ENCODE measurements at places on chromosomes 3 and 15.

- H3K4me3 ChIP-seq: no peak overlapping the region
- H3K27me3 ChIP-seq: no peaks in the 10 kb centered on the region
- H3K4me1 ChIP-seq: no peaks in the 10 kb centered on the region
Observed at GRCh38 chr3:17339132-17339575, 403.3 kb downstream of the TBC1D5 start.

DNA sequence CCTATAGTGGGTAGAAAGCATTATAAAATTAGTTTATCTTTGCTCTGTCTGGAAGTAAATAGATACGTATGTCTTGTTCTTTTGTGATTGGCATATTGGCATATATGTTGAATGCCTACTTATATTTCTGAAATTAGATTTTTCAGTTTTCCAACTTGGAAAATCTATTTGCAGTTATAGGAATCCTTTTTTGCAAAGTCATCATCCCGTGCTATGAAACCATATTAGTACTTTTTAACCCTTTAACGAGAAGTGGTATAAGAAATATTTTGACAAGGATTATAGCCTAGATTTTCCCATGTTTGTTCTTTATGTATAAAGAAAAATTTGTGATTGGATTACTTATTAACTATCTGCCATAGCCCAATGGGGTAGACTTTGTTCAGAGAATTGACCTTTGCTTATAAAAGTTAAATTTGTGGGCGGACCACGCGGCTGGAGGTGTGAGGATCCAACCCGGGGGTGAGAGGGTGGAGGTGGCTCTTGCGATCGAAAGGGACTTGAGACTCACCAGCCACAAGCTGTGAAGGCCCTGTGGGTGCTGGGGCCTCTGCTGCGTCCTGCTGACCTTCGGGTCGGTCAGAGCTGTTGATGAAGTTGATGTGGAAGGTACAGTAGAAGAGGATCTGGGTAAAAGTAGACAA lies 5.9 kb downstream of the LRRC28 start:
- no peak overlapping the region for H3K27ac ChIP-seq
- no peaks in the 10 kb centered on the region for H3K36me3 ChIP-seq
- no peaks in the 10 kb centered on the region for H3K4me1 ChIP-seq
- no peak for DNase-seq
- H3K27me3 ChIP-seq: no peaks in the 10 kb centered on the region
- no peak overlapping the region for H3K4me3 ChIP-seq

GRCh38 chr3:116871905-116872304 lies 162.3 kb downstream of the TUSC7 start:
- no peaks in the 10 kb centered on the region for H3K36me3 ChIP-seq
- H3K4me3 ChIP-seq: no peak overlapping the region
- H3K4me1 ChIP-seq: no peaks in the 10 kb centered on the region
- H3K27ac ChIP-seq: no peak overlapping the region

DNA sequence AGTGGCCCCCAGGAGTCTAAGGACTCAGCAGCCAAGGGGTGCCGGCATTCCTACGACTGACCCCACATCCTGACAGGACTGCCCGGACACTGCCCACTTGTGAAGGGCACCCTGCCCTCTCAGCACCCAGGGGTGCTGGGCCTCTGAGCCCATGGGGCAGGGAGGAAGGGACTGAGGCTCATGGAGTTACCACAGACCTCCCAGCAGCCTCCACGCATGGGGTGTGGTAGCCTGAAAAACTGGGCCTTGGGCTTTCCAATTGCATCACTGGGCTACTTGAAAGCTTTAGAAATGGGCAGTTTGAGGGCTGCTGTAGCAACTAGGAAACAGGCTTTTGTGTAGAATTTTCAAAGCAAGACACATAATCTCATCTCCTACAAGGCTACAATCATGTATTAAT lies 13.2 kb downstream of the TKT start:
- H3K4me1 ChIP-seq: peaks cover 17% of the 10 kb centered on the region
- no peak for DNase-seq
- peaks cover 88% of the 10 kb centered on the region for H3K36me3 ChIP-seq
- H3K27ac ChIP-seq: peak overlapping the region; percentile 27
- H3K4me3 ChIP-seq: no peak overlapping the region
- H3K27me3 ChIP-seq: no peaks in the 10 kb centered on the region

- peak overlapping the region; percentile 95 for H3K27ac ChIP-seq
- H3K4me3 ChIP-seq: no peak overlapping the region
- no peaks in the 10 kb centered on the region for H3K27me3 ChIP-seq
- H3K36me3 ChIP-seq: no peaks in the 10 kb centered on the region
Observed at GRCh38 chr15:74403991-74404563, 29.7 kb downstream of the SEMA7A start.

DNA sequence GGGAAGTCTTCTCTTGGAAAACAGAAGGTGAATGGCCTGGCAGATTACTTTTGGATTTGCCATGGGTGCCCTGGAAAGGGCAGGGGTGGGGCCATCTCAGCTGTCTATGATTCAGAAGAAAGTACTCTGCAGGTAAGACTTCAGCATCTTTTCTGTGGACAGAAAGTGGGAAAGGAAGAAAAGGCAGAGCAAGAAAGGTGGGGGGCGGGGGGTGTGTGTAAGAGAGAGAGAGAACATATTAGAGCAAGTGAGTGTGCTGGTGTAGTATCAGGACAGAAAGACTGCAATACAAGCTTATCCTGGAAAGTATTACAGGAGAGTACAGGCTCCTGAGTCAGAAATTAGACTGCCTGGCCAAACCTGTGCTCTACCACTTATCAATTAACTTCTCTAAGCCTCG lies 5.5 kb downstream of the TAGLN3 start:
- H3K4me1 ChIP-seq: peaks cover 33% of the 10 kb centered on the region
- no peak for DNase-seq
- no peaks in the 10 kb centered on the region for H3K27me3 ChIP-seq
- H3K4me3 ChIP-seq: no peak overlapping the region

DNA sequence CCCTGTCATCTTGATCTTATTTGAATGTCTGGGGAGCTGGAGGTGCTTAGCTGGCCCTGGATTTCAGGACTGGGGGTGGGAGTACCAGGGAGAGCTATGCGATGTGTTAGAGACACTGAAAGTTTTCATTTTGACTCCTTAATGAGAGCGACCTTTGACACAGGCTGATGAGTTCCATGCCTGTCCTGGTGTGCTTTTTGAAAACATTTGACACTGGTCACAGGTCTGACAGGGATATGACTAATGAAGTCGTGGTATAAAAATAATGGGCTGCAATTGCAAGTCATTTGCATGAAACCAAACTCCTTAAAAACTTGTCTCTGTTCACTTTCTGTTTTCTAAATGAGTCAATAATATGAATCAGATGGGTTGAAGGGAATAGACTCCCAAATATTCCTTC lies 81.9 kb downstream of the MECOM start:
- no peaks in the 10 kb centered on the region for H3K36me3 ChIP-seq
- peaks cover 5% of the 10 kb centered on the region for H3K4me1 ChIP-seq
- H3K27me3 ChIP-seq: no peaks in the 10 kb centered on the region
- H3K4me3 ChIP-seq: no peak overlapping the region

GRCh38 chr3:34203386-34203785 lies 405.0 kb downstream of the PDCD6IP start:
- H3K36me3 ChIP-seq: no peaks in the 10 kb centered on the region
- H3K27me3 ChIP-seq: no peaks in the 10 kb centered on the region
- no peaks in the 10 kb centered on the region for H3K4me1 ChIP-seq
- no peak overlapping the region for H3K27ac ChIP-seq
- no peak overlapping the region for H3K4me3 ChIP-seq

GRCh38 chr15:53031469-53031868 lies 241.3 kb upstream of the ONECUT1 start:
- H3K36me3 ChIP-seq: no peaks in the 10 kb centered on the region
- no peak overlapping the region for H3K4me3 ChIP-seq
- H3K4me1 ChIP-seq: no peaks in the 10 kb centered on the region
- H3K27ac ChIP-seq: no peak overlapping the region

GRCh38 chr3:159865041-159865579 lies 123.5 kb upstream of the IL12A start:
- H3K4me1 ChIP-seq: peaks cover 42% of the 10 kb centered on the region
- H3K27me3 ChIP-seq: no peaks in the 10 kb centered on the region
- H3K27ac ChIP-seq: peak overlapping the region; percentile 28

DNA sequence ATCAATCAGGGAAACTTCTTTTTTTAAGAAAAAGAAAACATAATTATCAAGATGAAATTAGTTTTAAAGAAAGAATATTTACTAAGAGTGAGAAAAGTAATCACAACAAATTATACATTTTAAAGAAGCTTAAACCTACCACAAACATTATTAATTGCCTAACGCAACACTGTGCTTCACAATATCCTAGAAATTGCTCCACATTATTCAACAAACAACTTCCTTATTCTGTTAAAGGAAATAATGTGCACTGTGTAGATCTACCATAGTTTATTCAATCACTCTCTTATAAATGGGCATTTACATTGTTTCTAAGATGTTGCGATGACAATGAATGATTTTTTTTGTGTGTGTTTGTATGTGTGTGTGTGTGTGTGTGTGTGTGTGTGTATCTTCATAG lies 525.9 kb upstream of the KCNMB2 start:
- no peak overlapping the region for H3K27ac ChIP-seq
- no peaks in the 10 kb centered on the region for H3K4me1 ChIP-seq
- DNase-seq: no peak
- H3K4me3 ChIP-seq: no peak overlapping the region

GRCh38 chr3:141388823-141389621 lies 20.7 kb downstream of the ZBTB38 start:
- no peaks in the 10 kb centered on the region for H3K27me3 ChIP-seq
- peaks cover 4% of the 10 kb centered on the region for H3K4me1 ChIP-seq
- peaks cover 42% of the 10 kb centered on the region for H3K36me3 ChIP-seq
- H3K27ac ChIP-seq: no peak overlapping the region
